ENCODE measurements at places on chromosomes 12 and 14.

GRCh38 chr12:116659771-116660481 lies 77.9 kb downstream of the SPRING1 start:
- no peak for DNase-seq

- no peak for DNase-seq
These were observed 28.2 kb downstream of the HIGD1C start for GRCh38 chr12:50980545-50980944.

GRCh38 chr12:4441355-4442335 lies 4.0 kb downstream of the FGF6 start:
- DNase-seq = peak; percentile 35

DNA sequence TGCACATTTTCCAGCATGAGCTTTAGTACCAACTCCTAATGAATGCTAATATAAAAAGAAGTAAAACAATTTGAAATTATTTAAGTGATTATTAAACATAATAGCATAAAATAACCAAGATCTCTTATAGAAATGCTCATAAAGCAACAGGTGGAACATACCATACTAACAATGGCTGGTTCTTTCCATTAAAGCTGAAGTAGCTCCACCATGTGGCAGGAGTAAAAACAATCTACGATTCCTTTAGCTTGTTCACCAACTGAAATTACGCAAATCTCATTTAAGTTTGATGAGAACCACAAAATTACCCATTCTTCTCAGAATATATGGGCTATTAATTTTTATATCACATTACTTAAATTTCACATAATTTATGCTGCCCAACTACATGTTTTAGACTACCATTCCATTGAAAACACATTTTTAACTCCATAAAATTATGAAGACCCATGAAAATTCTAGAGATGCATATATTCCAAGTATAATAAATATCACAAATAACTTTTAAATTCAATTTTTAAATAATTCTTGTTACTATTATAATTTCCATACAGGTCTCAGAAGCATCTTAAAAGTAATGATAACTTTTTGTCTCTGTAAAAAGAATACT lies 213.6 kb downstream of the DAD1 start:
- DNase-seq = peak; percentile 36

GRCh38 chr14:54692284-54692772 lies 125.4 kb downstream of the SAMD4A start:
- no peak for DNase-seq

- no peak for DNase-seq
These were observed 48.2 kb downstream of the FOXA1 start for GRCh38 chr14:37546621-37547447.

All from DMS153 (cell line).